Naive thymus-derived CD4-positive, alpha-beta T cell (primary cell): ENCODE measurements at places on chromosomes 6 and 20.
A peak's percentile ranks its signal among the peaks of the same experiment; 100 is the strongest.

- H3K27me3 ChIP-seq: no peaks in the 10 kb centered on the region
- no peak overlapping the region for H3K27ac ChIP-seq
- no peak overlapping the region for H3K4me3 ChIP-seq
- no peaks in the 10 kb centered on the region for H3K36me3 ChIP-seq
- no peaks in the 10 kb centered on the region for H3K4me1 ChIP-seq
Measured at GRCh38 chr6:119511024-119511423, 161.5 kb upstream of the MAN1A1 start.

- no peak overlapping the region for H3K4me3 ChIP-seq
- H3K4me1 ChIP-seq: no peaks in the 10 kb centered on the region
- no peak for DNase-seq
- no peaks in the 10 kb centered on the region for H3K27me3 ChIP-seq
- no peak overlapping the region for H3K27ac ChIP-seq
Measured at GRCh38 chr20:1242530-1242929, 16.7 kb downstream of the RAD21L1 start.

- no peak overlapping the region for H3K4me3 ChIP-seq
- H3K27ac ChIP-seq: peak overlapping the region; percentile 64
- H3K27me3 ChIP-seq: no peaks in the 10 kb centered on the region
- no peak for DNase-seq
Measured at GRCh38 chr20:36465109-36466080, 75.9 kb upstream of the MYL9 start.

DNA sequence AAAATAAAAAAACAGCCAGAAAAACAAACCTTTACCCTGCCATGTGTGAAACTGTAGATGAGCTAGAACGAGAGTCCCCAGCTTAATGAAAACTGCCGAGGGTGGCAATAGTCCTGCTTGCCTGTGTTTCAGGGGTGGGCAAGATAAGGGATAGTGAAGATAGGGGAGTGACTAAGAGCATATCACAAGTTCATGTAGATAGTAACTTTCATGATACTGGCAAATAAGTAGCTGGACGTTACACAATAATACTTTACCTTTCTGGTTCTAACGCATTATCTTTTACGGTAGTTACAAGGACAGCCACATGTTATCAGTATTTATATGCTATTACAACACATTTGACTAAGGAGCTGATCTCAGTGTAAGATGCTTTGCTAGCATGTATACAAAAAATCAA lies 9.3 kb upstream of the FBXO9 start:
- no peaks in the 10 kb centered on the region for H3K27me3 ChIP-seq
- DNase-seq: no peak
- peaks cover 28% of the 10 kb centered on the region for H3K4me1 ChIP-seq
- no peaks in the 10 kb centered on the region for H3K36me3 ChIP-seq
- no peak overlapping the region for H3K27ac ChIP-seq

GRCh38 chr20:2657241-2657640 lies 4.8 kb downstream of the NOP56 start:
- DNase-seq: no peak
- H3K4me1 ChIP-seq: peaks cover 17% of the 10 kb centered on the region
- no peak overlapping the region for H3K4me3 ChIP-seq
